Stimulated activated CD8-positive, alpha-beta memory T cell treated with anti-CD3 and anti-CD28 coated beads, Interleukin-7, amount 100 ng/mL, for 1 hour (primary cell): ENCODE measurements at places on chromosomes 7 and 10.

DNA sequence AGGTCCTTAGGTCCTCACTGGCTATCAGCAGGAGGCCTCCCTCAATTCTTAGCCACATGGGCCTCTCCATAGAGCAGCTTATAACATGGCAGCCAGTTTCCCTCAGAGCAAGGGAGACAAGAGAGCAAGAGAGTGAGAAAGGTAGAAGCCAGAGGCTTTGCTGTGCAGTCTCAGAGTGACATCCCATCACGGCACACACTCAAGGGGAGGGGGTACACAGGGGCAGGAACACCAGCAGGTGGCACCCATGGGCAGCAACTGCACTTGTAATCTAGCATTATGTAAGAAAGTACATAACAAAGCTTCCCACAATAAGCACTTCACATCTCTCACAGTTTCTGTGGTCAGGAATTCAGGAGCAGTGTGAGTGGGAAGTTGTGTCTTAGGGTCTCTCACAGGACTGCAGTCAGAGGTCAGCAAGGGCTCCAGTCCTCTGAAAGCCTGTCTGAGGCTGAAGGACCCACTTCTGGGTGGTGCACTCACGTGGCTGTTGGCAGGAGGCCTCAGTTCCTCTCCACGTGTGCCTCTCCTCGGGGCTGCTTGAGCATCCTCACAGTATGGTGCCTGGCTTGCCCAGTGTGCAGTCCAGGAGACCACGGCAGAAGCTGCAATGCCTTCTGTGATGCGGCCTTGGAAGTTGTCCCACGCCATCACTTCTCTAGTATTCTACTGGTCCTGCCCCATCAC is 159.4 kb downstream of the OAT start:
- DNase-seq: no peak

DNA sequence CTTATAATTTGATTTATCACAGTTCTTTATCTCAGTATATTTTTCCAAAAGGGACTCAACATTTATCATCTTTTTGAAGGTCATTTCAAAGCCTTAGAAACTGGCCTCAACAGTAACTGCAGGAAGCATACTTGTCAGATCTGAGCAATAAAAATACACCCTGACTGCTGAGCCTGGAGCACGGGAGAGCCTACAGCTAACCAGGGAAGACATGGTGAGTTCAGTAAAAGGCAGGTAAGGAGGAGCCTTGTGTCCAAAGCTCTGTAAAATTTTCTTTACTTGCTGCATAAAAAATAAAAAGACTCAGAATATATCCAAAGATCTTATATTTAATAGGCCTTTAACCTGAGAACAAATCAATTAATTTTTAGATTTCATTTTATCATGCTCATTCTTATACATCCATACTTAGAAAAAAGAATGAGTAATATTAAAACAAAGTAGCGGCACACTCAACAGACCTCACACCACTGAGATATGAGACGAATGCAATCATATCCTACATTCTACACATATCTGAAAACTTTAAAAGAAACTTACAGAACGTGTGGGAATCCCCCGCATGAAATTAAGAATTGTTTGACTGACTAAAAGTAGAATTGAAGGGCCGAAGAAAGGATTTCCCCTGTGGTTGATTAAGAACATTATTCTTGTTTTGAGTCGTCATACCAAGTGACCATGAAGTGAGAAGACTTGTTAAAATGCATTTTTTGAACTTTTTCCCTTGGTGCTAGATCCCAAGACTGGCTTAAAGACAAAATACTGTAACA is 296.4 kb upstream of the MKLN1 start:
- DNase-seq: no peak

GRCh38 chr10:47383261-47384147 is 589 bp downstream of the ZNF488 start:
- DNase-seq: no peak

DNA sequence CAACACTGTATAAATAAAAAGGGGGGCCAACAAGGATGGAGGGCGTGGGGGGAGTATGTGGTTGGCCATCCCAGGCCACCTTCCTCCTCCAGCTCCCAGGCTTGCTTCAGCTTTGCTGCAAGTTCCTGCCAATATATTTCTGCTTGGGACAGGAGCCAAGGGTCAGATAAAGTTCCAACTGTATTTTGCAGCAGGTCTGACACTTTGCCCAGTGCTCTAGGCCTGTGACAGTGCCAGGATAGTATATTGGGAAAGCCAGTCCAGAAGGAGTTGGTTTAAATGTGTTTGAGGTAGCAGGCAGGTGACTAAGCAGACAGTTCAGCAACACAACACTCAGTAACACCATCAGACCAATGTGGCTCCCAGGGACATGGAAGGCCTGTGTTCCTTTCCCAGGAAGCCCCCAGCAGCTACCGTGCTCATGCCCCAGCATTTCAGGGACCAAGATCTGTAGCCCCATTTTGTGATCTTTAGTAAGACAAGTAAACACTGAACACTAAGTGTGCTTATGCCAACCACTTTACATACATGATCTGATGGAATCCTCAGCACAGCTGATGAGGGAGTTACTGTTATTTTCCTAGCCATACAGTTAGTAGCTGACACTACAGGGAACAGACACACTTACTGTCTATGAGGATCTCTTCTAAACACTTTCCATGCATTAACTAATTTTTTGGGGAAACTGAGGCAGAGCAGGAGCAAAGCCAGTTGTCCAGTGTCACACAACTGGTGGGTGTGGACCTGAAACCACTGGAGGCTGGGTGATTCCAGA is 38.9 kb downstream of the DNAJB12 start:
- DNase-seq: no peak

DNA sequence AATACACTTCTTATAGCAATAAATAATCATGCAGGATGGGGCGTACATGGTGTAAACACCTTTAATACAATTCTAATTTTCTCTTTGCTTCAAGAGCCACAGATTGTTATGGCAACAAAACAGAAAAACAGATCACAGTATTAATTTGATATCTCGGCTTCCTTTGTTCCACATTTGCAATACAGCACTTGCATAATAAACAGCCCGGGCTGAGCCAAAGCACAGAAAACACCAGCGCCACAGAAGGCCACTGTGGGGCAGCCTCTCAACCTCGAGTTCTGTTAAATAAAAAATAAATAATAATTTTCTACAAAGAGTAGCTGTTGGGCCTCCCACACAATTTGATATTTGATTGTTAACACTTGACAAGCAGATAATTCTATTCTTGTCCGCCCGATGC is 255.9 kb downstream of the USP6NL start:
- no peak for DNase-seq

- DNase-seq: no peak
Observed at GRCh38 chr7:125668321-125668993, 738.8 kb upstream of the POT1 start.

DNA sequence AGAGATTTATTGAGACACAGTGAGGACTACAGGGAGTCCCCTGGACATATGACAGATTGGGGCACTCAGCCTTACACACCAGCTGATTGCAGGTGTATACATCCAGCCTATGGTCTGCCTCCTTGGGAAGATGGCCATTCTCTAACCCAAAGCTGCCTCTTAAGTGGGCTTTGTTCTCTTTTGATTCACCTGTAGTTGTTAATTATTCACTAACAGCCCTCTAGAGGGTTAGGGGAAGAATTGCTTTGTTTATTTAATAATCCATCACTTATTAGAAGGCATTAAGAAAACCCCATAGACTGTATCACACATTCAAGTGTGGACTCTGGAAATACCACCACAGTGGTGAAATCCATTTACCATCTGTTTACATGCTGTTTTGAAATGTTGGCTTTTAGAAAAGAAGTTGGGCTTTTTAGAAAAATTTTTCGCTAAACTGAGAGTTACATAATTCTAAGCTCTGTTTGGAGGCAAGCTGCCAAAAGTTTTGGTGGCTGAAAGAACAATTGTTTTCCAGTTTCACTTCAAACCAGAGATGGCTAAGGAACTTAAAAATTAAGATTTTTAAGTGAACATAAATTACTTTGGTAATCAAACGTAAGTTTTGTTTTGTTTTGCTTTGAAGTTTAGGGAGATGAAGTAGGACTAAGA is 379.1 kb downstream of the ADRA2A start:
- no peak for DNase-seq

GRCh38 chr7:36216063-36216684 is 63.1 kb downstream of the EEPD1 start:
- no peak for DNase-seq

GRCh38 chr10:130968511-130968910 is 343.0 kb downstream of the TCERG1L start:
- no peak for DNase-seq

DNA sequence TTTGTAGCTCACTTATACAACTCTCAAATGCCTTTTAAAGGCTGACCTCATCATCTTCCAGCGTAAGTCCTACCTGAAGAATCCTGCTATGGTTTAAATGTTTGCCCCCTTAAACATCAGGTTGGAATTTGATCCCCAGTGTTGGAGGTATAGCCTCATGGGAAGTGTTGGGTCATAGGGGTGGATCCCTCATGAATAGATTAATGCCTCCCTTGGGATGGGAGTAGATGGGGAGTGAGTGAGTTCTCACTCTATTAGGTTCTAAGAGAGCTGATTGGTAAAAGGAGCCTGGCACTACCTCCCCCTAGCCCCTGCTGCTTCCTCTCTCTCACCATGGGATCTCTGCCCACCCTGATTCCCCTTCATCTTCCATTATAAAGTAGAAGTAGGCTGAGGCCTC is 285.6 kb downstream of the FZD1 start:
- no peak for DNase-seq

DNA sequence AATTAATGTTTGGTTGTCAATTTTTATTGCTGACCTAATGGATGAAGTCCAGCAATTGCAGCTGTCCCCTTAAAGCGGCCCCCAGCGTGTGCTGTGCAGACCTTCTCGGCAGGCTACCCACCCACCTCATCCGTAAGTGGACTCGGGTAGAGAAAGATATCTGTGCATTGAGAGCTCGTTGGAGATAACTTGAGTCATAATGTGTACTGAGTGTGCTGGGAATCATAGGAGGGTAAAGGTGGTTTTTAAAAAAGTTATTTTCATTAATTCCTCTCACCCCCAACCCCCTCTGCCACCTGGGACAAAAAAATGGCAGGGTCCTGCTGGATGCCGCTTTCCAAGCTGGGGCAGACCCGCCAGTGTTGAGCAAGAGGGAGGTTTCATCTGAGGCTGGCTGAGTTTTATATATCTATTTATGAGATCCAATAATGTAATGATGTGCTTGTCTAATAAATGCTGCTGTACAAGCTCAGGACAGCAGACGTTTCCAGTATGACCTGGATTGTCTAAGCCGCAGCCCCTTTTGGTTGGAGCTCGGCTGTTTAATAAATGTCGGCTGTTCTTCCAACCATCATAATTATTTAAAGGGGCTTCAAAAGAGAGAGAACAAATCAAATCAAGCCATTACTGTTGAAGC is 119.1 kb downstream of the NKX6-2 start:
- DNase-seq: no peak

DNA sequence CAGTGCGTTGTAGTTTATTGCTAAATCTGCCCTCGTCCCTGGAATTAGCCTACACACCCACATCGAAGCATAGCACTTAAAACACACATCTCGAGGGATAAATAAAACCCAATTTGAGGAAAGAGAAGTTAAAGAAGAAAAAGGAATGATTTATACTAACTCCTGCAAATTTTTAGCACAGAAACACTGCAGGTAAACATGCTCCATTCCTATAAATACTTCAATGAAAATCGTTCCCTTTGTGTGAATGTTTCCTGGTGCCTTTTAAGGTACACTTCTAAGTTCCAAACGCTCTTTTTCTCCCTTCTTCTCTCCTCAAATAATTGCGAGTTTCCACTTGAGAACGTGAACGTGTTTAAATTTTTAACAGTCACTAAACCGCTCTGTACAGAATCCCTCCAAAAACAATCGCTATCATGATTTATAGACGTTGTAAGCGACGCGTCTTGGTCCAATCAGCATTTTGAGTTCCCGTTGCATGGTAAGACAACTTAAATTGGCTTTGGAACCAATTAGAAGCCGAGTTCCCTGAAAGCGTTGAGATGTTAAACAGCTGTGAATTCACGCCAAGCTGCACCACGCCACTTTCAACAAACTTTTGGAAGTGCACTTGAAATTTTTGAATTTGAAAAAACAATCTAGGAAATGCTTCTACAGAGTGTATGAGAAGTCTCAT is 12.5 kb upstream of the EBLN1 start:
- no peak for DNase-seq

- no peak for DNase-seq
Observed at GRCh38 chr7:5831196-5831595, 49.4 kb upstream of the OCM start.

DNA sequence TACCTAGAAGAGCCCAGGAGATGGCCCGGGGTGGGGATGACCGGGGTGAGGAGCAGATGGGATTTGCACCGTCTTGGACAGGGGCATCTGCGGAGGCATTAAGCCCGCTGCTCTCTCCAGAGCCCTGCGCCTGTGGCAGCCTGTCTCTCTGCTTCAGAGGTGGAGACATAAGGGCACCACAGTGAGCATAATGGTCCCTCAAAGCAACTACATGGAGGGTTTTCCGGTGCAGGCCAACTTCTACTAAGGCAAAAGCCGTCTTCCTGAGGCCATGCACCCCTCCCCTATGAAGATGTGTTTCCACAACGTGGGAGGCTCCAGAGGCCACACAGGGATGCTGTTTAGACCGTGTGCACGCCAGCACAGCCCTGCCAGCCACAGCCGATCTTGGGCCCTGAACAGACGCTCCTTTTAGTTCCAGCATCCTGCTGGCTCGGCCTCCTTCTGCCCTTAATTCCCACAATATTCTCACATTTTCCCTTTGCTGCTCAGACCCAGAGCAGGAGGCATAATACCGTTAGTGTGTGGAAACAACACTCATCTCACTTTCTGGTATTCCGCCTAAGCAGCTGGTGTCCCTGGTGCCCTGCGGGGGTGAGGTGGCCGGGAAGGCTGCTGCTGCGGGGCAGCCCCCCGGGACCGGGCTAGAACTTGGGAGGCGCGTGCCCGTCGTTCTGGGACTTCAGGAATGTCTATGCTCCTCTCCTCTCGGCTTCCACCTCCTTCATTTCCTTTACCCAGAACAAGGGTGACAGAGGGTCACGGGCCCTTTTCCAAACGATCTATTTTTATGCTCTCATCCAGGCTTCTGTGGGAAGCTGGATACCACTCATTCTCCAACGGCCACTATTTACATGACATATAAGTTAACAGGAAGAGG is 266.9 kb downstream of the TNS3 start:
- no peak for DNase-seq

GRCh38 chr7:99050971-99051370 is 92.9 kb downstream of the SMURF1 start:
- no peak for DNase-seq

GRCh38 chr10:76049581-76050290 is 618.3 kb downstream of the LRMDA start:
- no peak for DNase-seq

GRCh38 chr10:9545073-9545472 is 1472.6 kb upstream of the CELF2 start:
- no peak for DNase-seq

DNA sequence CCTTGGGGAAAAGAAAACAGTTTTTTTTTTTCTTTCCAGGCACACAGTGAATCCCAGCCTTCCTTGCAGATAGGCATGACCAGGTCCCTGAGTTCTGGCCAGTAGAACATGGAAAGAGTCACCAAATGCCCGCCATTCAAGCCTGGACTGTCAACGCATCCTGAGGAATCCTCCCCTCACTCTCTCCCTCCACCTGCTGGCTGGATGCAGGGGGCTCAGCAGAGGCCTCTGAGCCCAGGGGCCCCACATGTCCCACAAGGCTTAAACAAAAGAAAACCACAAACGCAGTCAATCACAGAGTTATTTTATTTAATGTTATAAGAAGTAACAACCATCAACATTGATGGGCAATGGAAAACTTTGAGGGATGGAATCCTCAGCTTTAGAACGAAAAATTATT is 93.1 kb downstream of the JCAD start:
- DNase-seq: no peak
